D721Med (cell line): ENCODE measurements at places on chromosomes 1 and 21.

GRCh38 chr1:168419736-168420135 lies 124.1 kb downstream of the XCL2 start:
- DNase-seq: no peak

- DNase-seq: no peak
Measured at GRCh38 chr1:15213341-15213821, 33.6 kb upstream of the FHAD1 start.

DNA sequence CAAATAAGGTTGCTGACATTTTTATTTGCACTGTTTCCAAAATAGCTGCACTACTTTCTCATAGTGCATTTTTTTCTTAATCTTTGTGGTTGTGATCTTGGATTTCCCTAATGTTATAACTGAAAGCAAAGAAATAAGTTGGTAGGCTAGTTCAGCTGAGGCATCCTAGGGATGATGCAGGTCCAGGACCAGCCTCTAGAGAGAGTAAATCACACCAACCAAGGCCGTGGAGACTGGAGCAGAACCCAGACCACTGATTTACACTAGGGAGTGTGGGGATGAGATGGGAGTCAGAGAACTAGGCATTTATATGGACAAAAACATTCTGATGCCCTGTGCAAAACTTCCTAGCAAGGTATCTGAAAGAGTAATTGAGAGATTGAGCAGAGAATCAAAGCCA lies 104.5 kb downstream of the URB2 start:
- no peak for DNase-seq

- no peak for DNase-seq
Measured at GRCh38 chr1:114322734-114323133, 169.1 kb upstream of the SYT6 start.

- DNase-seq: no peak
Measured at GRCh38 chr1:21212126-21212525, 35.4 kb upstream of the EIF4G3 start.

- DNase-seq: no peak
Measured at GRCh38 chr1:109213345-109213823, 334 bp upstream of the SARS1 start.

GRCh38 chr1:67883069-67883468 lies 49.8 kb upstream of the GNG12 start:
- DNase-seq: no peak

DNA sequence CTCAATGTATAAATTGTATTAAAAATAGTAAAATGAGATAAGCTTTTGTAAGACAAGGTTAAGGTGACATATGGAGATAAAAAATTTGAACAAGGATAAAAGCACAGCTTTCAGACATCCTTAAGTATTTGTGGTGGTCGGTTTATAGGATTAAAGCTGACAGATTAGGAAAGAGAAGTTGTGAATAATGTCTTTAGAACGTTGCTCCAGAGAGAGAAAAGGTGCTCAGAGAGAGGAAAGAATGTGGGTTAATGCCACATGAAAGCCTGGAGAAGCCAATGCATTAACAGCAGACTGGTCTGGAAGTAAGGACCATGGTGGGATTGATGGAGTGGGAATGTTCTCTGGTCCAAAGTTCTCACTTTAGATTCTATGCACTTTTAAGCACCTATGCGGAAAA lies 44.8 kb downstream of the ATP6V1G3 start:
- peak; percentile 44 for DNase-seq

GRCh38 chr1:100076744-100077143 lies 56.0 kb downstream of the SASS6 start:
- no peak for DNase-seq

DNA sequence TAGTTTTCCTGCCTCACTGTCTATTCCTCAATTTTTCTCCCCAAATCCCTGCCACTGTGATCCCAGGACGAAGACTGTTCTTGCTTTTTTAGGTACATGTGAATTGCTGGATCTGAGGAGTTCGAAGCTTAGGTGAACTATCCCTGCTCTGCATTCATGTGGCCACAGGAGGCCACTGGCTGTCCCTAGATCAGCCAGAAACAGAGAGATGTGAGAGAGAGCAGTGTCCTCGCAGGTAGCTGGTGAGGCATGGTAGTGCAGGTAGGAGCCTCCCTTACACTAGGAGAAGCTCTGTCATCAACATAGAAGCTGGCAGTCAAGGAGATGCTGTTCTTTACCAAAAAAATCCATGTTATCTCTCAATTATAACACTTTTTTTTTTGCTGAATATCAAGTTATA lies 71.5 kb downstream of the USP24 start:
- no peak for DNase-seq

- DNase-seq: no peak
Measured at GRCh38 chr1:6941786-6942185, 156.5 kb downstream of the CAMTA1 start.

DNA sequence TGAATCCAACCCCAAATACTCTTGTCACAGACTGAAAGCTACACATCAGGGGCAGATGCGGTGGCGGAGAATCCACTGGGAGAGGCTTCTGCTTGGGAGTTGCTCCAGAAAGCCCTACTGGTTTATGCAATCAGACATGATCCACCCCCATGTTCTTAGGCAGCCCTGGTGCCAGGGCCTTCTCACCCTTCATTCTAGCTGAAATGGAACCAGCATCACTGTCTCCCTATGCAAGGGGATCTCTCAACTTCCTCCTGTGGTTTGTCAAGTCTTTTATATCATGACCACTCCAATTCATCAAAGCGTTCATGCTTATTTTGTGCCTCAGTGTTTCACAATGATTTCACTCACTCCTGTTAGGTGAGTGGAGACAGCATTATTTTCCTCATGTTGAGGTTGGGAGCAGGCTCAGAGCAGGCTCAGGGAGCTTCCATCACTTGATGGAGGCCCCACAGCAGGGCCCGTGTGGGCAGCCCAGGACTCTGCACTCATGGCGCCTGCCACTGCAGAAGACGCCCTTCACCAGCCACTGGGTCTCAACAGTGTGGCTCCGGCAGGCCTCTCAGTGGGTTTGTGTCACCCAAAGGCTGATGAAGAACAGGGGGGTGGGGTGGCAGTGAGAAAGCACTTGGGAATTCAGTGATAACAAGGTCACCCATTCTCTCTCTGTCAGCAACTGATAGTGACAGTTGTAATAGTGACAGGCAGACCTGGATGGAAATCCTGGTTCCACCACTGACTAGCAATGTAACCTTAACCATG lies 67.1 kb downstream of the CD58 start:
- DNase-seq: no peak

GRCh38 chr1:219432191-219432606 lies 180.7 kb downstream of the ZC3H11B start:
- no peak for DNase-seq

GRCh38 chr1:211183747-211184313 lies 49.9 kb upstream of the KCNH1 start:
- DNase-seq: no peak

DNA sequence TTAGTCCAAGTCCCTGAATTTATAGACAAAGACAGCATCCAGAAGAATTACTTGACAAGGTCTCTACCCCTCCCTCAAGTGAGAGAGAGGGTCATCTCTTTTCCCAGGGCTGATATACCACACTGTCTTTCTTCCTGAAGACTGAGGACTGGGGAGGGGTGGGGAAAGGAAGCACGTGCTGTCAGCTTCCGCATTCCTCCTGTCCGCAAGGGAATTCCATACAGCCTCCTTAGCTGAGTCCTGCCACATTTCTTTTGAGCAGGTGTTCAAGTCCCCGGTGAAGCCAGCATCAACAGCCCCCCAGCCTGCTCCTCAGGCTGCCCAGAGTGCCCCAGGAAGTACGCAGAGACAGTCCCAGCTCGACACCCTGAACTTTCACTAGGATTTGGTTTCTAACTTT lies 34.2 kb downstream of the PCAT6 start:
- DNase-seq: no peak

GRCh38 chr1:98287626-98288025 lies 366.8 kb upstream of the DPYD start:
- no peak for DNase-seq

DNA sequence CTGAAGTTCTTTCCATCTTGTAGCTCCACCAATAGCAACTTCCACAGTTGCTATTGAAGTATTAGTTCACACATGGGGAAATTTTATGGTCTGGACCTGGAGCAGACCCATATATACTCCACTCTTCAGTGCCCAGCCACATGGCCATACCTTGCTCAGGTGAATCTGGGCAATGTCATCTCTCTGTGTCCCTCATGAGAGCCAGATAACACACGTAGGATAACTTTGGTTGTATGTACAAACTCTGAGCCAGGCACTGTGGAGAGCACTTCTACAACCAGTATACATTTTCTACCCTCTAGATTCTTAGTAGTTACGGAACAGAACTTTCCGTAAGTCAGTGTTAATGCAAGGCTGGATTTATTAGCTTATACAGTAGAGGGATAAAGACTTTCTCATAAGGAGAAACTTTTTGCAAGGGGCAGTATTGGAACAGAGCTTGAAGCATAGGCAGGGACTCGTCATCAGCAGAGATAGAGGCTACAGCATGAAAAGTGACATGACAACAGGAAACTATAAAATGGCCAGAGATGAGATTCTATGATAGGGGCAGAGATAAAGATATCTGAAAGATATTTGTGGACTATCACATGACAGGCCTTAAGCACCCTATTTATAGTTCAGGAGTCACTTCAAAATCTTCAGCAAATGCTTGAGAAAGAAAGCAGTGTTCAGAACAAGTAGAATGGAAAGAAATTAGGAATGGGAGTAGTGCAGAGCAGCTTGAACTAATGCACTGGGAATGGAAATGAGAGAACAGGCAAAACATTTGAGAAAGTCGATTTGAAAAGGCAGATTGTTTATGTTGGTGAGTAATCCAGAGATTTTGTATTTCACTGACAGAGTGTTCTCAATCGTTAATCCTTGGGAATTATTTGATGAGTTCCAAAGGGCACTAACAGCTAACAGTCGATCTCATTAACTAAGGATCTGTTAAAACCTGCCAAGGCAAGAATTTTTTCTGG lies 481.8 kb downstream of the USP25 start:
- DNase-seq: no peak

- no peak for DNase-seq
Measured at GRCh38 chr1:94543893-94544635, 2.5 kb upstream of the F3 start.

DNA sequence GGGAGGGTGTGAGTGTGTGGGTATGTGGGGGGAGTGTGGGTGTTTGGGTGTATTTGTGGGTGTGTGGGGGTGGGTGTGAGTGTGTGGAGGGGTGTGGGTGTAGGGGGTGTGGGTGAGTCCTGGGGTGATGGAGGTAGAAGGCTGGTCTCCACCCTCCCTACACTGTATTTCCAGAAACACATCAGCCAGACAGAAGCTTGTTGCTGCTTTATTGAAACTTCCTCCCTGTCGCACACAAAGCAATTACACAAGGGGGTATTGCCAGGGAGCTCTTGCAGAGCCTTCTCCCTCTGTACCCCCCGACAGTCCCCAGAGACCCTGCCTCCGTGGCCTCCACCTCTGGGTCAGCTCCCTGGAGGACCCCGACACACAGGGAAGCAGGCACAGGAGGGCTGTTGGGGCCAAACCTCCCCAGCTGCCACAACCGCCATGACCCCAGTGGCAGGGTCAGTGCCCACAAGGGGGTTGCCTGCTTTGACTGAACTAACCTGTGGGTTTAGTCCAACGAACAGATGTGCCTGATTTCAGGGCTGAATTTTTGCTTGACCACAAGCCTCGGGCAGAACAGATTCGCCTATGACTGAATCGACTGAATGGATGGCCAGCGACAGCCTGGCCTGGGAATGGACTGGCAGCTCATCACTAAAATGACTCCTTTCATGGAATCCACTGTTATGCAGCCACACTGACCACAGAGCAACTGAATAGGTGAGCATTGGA lies 9.1 kb upstream of the MATN1 start:
- DNase-seq: no peak

DNA sequence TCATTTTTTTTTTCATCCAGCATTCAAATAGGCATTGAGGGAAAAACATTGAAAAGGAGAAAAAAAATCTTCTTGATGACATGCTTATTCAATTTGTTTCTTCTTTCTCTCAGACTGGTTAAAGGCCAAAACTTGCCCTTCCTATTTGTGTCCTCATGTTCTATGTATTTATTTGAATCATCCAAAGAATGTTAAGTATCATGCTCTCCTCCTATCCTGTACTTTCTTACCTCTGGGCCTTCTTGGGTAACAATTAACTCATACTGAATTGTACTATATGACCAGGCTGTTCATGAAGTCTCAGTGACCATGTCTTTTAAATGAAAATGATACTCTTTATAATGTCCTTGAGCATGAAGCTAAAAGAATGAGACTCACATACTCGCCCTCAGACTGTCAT lies 36.5 kb upstream of the DENND1B start:
- DNase-seq: no peak

- DNase-seq: no peak
Measured at GRCh38 chr1:47703156-47703825, 265.4 kb downstream of the FOXD2 start.

DNA sequence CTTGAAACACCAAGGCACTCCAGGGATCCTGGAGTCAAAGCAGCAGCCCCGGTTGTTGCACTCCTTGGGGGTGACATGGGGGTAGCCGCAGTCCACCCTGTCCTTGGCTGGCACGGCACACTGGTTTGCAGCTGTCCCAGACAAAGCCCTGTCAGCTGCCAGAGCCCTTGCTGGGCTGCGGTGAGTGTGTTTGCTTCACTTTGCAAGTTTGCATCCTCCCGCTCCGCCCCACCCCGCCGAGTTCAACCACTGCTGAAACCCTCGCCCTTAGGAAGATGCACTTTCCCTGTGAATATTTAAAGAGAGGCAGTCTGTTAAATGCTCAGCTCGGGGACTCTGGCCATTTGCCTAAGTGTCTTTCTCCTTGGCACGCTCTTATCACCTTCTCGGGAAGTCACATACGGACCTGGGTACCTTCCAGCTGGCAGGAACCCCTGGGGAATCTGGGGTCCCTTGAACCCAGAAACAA lies 1.7 kb downstream of the TFF3 start:
- no peak for DNase-seq

- DNase-seq: no peak
Measured at GRCh38 chr21:20647607-20648006, 350.6 kb upstream of the NCAM2 start.

GRCh38 chr1:48572646-48573258 lies 100.7 kb upstream of the SPATA6 start:
- peak; percentile 29 for DNase-seq

GRCh38 chr1:7363450-7363849 lies 407.6 kb upstream of the VAMP3 start:
- no peak for DNase-seq

- DNase-seq: no peak
Measured at GRCh38 chr1:175204330-175204729, 11.8 kb upstream of the KIAA0040 start.

- no peak for DNase-seq
Measured at GRCh38 chr21:36183144-36183795, 26.6 kb downstream of the DOP1B start.

GRCh38 chr1:82317671-82318070 lies 516.9 kb downstream of the ADGRL2 start:
- DNase-seq: no peak

GRCh38 chr1:116806245-116806644 lies 52.0 kb downstream of the CD2 start:
- no peak for DNase-seq

DNA sequence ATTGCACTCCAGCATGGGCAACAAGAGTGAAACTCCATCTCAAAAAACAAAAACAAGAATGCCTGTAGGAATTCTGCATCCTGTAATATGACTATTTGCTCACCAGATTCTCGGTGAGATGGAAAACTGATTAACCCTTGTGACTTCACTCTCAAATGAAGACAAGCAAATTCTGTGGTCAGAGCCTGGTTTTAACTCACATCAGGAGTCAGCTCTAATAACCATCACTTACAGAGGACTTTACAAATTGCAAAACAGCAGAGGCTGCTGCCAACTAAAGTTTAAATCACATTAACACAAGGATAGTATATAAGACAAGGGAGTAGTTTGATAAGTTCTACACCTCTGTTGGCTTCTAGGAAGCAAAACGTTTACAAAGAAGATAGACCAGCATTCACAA lies 35.7 kb upstream of the FAM163A start:
- DNase-seq: no peak

- no peak for DNase-seq
Measured at GRCh38 chr1:209585197-209585596, 1.7 kb downstream of the CAMK1G start.
